ENCODE measurements at places on chromosomes 11 and 22. TPM values are rescaled to one million over a fixed set of nuclear protein-coding genes. Genes with fewer than 3 reads are reported as not detected.
A peak's percentile ranks its signal among the peaks of the same experiment; 100 is the strongest.

DNA sequence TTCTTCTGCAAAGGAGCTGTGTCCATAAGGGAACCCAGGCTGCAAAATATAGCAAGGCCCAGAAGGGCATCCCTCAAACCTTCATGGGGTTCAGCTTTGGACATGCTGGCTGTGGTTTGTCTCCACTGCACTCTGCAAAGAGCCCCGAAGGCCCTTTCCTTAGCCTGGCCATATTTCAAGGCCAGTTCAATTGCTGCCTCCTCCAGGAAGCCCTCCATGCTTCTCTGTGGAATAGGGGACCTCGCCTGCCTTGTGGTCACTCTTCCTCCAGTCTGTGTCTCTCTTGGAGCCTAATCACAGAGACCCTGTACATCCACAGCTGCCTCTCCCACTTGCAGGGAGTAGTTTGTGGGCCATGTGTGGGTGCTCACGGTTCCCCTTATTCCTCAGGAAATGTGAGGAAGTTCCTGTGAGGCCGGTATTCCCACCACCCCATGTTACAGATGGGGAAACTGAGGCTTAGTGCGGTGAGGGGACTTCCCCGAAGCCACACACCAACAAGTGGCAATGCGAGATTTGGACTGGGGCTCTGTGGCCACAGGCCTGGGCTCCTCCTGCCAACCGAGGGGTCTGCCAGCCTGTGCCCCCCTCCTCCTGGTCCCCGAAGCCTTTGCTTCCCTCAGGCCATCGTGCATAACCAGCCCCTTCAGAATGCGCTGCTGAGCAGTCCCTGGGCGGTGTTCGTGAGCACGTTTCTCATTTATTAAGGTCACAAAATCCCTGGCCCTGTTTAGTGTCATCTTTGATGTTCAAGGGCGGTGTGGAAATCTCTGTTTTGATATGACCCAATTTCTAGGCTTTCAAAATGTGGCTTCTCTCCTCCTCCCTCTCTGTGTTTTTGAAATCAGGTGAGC, 65.8 kb downstream of the PARVB start:
- no peak for DNase-seq

CASP5 gene
- polyA plus RNA-seq, result not detected

APOC3 gene
- polyA plus RNA-seq, result 6.1 TPM

GRCh38 chr11:19595840-19596751, 116.5 kb upstream of the NAV2 start:
- DNase-seq, result no peak

GRCh38 chr22:46613606-46614021, 6.6 kb upstream of the GRAMD4 start:
- no peak for DNase-seq

ZNF195 gene
- 41.0 TPM for polyA plus RNA-seq

BLID gene
- not detected for polyA plus RNA-seq

MS4A4A gene
- polyA plus RNA-seq, result 6.4 TPM

- no peak for DNase-seq
These were observed 30.7 kb downstream of the PDE2A start for GRCh38 chr11:72643547-72643946.

DNA sequence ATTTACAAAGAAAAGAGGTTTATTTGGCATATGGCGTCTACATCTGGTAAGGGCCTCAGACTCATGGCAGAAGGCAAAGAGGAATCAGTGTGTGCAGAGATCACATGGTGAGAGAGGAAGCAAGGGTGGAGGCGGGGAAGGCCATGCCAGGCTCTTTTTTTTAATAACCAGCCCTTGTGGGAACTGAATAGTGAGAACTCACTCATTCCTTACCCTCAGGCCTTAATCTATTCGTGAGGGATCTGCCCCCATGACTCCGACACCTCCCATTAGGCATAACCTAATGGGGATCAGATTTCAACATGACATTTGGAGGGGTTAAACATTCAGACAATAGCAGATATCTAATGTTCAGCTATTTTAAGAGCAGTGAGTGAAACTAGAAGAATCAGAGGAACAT, 55.7 kb downstream of the ATM start:
- peak; percentile 11 for DNase-seq

DNA sequence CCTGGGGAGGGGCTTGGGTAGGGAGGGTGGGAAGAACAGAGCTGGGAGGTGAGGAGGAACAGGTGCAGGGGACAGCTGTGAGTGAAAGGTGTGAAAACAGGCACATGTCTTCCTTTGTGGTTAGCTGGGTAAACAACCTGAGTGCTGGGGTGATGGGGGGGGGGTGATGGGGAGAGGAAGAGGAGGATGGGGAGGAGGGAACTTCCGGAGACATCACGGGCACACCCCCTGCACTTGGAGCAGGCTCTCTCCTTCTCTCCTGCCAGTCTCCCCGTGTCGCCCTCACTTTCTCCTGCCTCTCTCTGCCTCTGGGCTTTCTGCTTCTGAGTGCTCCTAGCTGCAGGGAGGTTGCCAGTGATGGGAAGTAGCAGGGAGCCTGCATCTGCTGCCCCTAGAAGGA, 8.8 kb downstream of the CXCR5 start:
- no peak for DNase-seq

DNA sequence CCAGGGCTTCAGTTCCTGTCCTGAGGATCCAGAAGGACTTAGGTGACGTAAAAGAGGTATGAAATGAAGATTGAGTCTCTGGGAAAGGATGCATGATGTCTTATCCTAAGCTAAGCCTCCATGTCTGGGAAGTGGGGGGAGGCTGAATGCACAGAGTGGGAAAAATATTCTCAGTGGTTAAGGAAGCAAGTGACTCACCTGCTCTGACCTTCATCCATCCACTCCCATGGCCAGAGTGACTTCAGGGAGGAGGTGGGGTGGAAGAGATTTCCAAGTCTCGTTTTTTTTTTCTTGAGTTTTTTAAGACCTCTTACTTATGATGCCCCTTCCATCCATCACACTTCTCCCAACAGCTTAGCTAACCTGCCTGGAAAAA, 32.5 kb upstream of the POLD3 start:
- no peak for DNase-seq

FAM181B gene
- 3.7 TPM for polyA plus RNA-seq

USH1C gene
- polyA plus RNA-seq, result 90.2 TPM

GPHA2 gene
- polyA plus RNA-seq, result 2.0 TPM

DNA sequence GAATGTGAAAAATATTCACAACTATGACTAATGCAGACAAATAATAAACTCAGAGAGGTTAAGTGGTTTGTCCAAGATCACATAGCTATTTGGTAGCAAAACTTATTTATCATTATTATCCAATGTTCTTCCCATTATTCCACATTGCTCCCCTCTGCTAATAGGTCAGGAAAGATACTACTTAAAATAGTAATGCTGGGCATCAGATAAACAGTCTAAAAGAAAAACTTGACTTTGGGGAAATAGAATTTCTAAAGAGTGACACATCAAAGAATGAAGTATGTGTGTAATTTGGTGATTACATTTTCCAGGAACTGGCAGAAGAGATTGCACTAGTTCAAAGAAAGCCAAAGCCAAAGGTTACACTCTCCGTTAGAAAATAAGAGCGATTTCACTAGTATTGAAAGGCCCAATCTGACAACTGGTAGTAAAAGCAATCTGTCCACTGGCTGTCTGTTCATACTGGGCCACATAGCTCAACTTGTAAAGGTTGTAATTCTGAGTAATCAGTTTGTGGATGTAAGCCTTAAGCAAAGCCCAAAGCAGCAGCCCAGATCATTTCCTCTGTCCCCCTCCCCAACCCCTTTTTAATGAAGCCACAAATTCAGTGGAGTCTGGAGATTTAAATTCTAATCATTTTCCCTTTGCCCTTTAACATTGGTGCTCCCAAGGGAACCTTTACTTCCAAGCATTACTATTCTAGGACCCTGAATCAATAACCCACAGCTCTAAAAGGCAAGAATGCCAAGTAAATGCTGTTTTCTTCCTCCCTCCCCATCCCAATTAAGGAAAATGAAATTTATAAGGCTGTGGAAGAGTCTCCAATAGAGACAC, 283.5 kb downstream of the TTC28 start:
- DNase-seq, result no peak

- DNase-seq, result peak; percentile 21
These were observed 10.0 kb upstream of the OR5M1 start for GRCh38 chr11:56624661-56625110.

- DNase-seq, result no peak
These were observed 16.9 kb downstream of the SLC37A2 start for GRCh38 chr11:125079878-125080530.

Measured in renal pelvis (tissue), 12 donors.